ENCODE measurements at places on chromosomes 6 and 20. TPM values are rescaled to one million over a fixed set of nuclear protein-coding genes. Genes with fewer than 3 reads are reported as not detected.

Gene CST4
- not detected for polyA plus RNA-seq

Gene GABRR1
- not detected for polyA plus RNA-seq

Gene SNAP91
- 0.72 TPM for polyA plus RNA-seq

Gene CAGE1
- polyA plus RNA-seq: 0.11 TPM

Gene PSORS1C2
- not detected for polyA plus RNA-seq

Gene CALHM4
- not detected for polyA plus RNA-seq

Gene MCCD1
- 0.16 TPM for polyA plus RNA-seq

GRCh38 chr20:46814366-46815232 lies 80.0 kb upstream of the EYA2 start:
- no peak for DNase-seq

DNA sequence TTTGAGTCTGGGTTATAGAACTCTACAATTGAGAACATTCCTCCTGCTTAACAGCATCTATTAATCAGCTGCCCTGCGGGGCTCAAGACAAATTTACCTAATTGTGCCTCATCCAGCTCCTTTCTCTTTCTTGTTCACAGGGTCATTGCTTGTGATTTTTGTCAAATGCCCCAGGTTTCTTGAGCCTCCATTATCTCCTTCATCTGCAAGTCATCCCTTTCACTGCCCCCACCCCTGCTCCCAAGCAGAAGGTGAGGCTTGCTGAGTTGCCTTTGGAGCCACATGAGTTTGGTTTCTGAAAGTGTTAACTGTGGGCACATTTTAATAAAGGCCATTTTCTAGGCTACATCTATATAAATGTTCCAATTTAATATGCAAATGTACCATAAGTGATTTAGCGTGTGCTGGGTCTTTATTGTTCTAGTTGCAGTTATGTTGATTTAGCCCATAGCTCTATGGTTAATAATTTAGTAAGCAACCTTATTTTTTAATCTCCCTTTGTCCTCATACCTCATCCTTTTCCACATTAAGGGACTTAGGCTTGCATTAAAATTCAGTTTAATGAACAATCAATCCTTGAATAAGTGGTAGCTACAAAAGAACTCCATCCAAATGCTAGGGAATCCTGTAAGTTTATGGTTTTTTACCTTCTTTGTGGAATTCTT lies 56.1 kb downstream of the VSTM2L start:
- no peak for DNase-seq

- DNase-seq: no peak
Observed at GRCh38 chr6:125267806-125268523, 33.8 kb downstream of the HDDC2 start.

- DNase-seq: no peak
Observed at GRCh38 chr6:3183066-3183465, 25.7 kb upstream of the TUBB2A start.

DNA sequence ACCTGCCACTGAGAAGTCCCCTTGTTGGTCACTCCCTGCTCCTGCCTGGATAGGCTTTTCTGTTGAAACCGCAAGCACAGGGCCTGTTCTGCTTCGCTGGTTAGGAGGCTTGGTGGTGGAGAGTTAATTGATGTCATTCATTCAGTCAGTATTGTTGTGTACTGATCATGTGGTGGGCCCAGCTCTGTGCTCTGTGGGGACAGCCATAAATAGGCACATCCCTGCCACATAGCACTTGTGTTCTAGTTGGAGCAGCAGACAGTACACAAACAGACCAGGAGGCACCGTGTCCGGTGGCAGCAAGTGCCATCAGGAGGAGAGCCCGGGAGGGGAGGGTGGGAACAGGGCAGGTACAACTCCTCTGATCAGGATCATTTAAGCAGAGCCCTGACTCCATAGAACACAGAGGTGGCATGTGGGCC lies 155.2 kb upstream of the INSM1 start:
- DNase-seq: no peak

- DNase-seq: no peak
Observed at GRCh38 chr20:13142143-13142542, 78.9 kb upstream of the ISM1 start.

- no peak for DNase-seq
Observed at GRCh38 chr6:149948011-149948410, 6.2 kb downstream of the ULBP2 start.

DNA sequence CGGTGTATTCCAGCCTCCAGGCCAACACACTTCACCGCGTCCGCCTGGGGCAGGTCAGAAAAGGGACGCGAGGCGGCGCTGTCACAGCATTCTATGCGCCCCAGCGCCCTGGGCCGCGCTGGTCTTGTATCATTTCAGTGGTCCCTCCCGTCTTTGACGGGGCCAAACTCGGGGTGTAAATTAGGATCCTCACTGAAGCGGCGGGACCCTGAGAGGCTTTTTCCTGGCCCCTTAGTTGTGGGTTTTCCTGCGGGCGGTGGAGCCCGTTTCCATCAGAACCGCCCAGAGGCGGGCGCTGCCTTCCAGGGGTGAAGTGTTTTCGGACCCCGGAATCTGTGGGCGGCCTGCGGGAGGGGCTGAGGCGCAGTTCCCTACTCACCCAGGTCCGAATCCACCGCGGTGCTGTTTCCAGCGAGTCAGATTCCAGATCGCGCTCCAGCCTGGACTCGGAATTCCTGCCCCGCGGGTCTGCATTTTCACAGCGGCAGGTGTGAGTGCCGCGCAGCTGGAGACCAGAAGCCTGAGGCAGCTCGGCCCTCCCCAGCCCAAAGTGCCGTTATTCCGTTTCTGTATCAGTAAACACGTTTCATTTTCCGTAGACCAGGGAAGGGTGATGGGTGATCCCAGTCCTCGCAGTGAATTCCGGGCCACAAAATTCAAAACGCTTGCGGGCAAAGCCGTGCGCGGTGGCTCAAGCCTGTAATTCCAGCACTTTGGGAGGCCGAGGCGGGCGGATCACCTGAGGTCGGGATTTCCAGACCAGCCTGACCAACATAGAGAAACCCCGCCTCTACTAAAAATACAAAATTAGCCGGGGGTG lies 3.9 kb upstream of the MICB start:
- peak; percentile 43 for DNase-seq

GRCh38 chr6:145829950-145830349 lies 15.4 kb upstream of the FBXO30 start:
- no peak for DNase-seq

DNA sequence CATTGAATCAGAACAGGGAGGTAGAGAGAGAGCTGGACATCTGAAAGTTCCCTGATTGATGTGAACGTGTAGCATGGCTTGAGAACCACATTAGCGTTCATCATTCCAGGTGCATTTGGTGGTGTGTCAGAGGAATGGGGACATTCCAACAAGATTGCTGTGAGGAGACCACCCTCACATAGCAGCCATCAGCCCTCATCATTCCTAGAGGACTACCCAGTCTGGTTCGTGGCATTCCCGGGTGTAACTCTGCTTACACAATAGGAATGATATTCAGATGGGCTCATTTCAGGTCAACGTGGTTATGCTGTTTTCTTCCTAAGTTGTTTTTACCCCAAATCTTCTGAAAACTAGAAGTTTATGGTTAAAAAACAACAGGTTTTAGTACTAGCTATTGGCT lies 62.2 kb upstream of the KLHL31 start:
- no peak for DNase-seq

- no peak for DNase-seq
Observed at GRCh38 chr20:10802236-10802635, 128.4 kb upstream of the JAG1 start.

DNA sequence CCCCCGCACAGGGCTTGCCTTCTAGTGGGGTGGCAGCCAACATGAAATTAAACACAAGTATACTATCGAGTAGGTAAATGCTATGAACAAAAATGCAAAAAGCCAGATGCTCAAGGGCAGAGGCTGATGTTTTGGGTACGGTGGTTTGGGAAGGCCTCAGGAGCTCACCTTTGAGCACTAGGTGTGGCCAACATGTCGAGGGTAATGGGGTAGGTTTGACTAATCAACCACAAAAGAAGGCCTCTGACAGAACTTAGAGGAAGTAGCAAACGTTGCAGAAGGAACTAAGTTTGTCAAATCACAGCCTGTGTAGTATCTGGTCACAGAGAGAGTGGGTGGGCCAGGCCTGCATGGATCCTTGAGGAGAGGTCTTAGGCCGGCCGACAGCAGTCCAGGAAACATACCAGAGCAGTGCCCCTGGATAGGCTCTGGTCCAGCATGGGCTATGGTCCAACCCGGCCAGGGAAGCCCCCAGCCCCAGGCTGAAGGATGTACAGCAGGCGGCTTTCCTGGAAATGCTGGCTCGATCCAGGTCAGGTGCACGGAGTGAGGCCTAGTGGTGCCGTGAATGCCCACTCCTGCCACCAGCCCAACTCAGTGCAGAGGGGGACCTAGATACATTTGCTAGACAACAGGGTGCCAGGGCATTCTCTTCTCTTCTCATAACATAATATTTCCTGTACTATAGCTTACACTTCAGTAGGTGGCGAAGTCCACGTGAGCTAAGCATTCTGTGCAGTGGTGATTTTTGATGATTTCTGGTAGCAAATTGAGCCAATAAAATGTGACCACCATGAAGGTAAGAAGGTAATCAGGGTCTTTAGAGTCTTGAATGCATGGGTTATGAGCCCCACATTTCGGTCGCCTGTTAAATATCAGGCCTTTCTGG lies 56.3 kb upstream of the CD93 start:
- no peak for DNase-seq

GRCh38 chr6:32974541-32975308 lies 6.3 kb downstream of the BRD2 start:
- no peak for DNase-seq

DNA sequence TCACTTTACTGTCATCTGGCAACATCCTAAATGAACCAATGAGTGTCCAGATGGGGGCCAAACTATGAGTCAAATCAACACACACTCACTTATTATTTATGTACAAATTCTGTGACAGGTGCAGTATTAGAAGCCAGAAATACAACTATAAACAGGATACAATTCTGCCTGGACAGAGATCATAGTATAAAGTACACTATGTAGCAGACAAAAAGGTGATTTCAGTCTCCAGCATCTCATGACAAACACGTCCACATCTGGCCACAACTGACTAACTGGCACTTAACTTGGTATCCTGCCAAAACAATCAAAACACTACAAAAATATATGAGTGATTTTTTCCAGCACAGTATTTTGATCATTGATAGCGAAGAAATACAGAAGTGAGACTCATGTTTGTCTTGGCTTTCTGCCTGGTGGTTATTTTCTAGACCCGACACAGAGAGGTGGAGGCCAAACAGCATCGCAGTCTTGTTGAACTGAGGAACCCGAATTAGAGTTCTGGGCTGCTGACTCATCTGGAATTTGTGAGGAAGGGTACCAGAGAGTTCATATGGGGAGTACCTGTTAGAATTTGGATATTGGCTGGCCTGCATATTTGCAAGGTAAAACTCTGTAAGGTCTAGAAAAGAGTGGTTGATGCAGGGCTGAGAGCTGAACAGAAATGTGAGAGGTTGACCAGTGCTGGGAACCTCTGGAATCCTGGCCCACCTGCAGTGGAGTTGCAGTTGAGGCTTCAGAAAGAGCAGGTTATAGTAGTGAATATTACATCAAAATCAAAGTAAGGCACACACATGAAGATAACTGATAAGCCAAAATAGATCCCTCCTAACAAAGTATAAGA lies 475.2 kb downstream of the PTPRT start:
- DNase-seq: no peak
